Activated CD4-positive, alpha-beta memory T cell treated with anti-CD3 and anti-CD28 coated beads, Interleukin-2, amount 10 ng/mL, durations not matched to agents 7 days and 5 days (primary cell): ENCODE measurements at places on chromosomes 5 and 9.

DNA sequence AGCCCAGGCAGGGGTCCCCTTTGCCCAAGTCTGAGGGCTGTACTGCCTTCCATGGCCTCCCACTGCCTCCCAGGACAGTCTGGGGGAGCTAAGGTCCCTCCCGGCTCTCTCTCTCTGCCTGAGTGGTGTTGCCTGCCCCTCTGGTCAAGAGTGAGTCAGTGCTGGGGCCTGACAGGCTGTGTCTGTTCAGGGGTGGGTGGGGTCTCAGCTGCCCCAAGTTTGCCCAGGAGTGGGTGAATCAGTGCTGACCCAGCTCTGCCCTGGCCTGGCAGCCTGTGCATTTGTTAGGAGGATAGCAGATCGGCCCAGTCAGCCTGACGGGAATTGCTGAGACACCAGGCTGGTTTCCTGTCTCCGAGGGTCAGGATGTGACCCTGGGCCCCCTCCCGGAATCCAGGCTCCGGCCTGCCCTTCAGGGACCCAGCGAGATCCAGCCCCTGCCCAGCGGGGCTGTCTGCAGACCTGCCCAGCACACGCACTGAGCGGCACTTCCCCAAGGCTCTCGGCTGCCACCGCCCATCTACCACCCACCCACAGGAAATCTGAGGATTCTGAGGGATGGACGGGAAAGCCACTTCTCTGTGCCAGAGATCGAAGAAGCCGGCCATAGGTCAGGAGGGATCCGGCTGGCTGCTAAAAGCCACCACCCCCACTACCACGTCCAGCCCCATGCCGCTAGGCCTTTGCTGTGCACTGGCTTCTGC is 15.9 kb downstream of the ENG start:
- no peaks in the 10 kb centered on the region for H3K36me3 ChIP-seq
- no peaks in the 10 kb centered on the region for H3K4me1 ChIP-seq
- no peak overlapping the region for H3K4me3 ChIP-seq
- H3K27me3 ChIP-seq = no peaks in the 10 kb centered on the region

- no peaks in the 10 kb centered on the region for H3K36me3 ChIP-seq
- peaks cover 19% of the 10 kb centered on the region for H3K27me3 ChIP-seq
- DNase-seq = no peak
- no peak overlapping the region for H3K4me3 ChIP-seq
- H3K4me1 ChIP-seq = no peaks in the 10 kb centered on the region
Measured at GRCh38 chr9:92781899-92782298, 17.3 kb upstream of the BICD2 start.

DNA sequence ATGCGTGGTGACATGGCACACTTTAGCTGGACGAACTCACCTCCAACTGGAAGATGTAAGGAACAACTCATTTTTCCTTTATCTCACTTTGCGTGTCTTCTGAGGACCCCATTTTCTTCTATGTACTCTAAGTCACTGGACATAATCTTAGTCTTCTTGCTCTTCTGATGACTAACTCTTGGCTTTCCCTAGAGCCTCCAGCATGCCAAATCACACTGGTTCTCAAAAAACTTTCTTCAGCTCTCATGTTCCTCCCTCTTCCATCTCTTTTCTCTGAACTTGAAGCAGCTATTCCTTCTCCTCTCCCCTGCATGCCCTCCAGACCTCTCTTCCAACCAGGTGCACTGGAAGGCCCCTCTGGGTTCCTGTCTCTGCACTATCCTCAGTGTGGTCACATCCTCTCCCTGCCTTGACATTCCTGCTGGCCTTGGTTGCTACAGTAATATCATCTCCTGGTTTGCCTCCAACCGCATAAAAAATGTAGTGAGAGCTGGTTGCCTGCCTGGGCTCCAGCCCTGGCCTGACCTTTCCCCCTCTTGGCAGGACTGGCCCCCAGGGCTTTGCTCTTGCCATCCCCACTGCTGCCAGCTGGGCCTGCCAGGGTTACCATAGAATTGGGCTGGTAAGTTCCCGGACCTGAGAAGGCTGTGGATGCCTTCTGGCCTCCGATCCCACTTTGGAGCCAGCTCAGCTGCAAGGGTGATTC is 44.8 kb upstream of the BNC2 start:
- no peak overlapping the region for H3K27ac ChIP-seq
- no peaks in the 10 kb centered on the region for H3K27me3 ChIP-seq
- H3K4me3 ChIP-seq = no peak overlapping the region

DNA sequence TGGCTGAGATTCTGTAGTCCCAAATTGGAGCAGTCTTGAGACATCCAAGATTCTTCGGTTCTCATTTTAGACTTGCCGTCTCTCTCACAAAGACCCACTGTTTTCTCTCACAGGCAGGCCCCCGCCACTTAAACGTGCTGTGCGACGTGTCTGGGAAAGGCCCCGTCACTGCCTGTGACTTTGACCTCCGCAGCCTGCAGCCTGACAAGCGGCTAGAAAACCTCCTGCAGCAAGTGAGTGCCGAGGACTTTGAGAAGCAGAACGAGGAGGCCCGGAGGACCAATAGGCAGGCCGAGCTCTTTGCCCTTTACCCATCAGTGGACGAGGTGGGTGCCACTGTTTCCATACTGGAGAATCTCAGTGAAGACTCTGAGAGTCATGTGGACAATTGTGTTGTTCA is 97.2 kb downstream of the DOCK8 start:
- no peak for DNase-seq
- peaks cover 76% of the 10 kb centered on the region for H3K36me3 ChIP-seq
- no peaks in the 10 kb centered on the region for H3K4me1 ChIP-seq
- no peak overlapping the region for H3K4me3 ChIP-seq
- H3K27me3 ChIP-seq = no peaks in the 10 kb centered on the region
- no peak overlapping the region for H3K27ac ChIP-seq

- peaks cover 1% of the 10 kb centered on the region for H3K27me3 ChIP-seq
- no peak overlapping the region for H3K27ac ChIP-seq
- no peak for DNase-seq
- no peak overlapping the region for H3K4me3 ChIP-seq
Measured at GRCh38 chr9:3036333-3036700, 192.4 kb upstream of the PUM3 start.

GRCh38 chr5:6718718-6719117 is 5.5 kb downstream of the TENT4A start:
- no peak overlapping the region for H3K4me3 ChIP-seq
- H3K27me3 ChIP-seq = no peaks in the 10 kb centered on the region
- no peak overlapping the region for H3K27ac ChIP-seq
- H3K36me3 ChIP-seq = peaks cover 43% of the 10 kb centered on the region

DNA sequence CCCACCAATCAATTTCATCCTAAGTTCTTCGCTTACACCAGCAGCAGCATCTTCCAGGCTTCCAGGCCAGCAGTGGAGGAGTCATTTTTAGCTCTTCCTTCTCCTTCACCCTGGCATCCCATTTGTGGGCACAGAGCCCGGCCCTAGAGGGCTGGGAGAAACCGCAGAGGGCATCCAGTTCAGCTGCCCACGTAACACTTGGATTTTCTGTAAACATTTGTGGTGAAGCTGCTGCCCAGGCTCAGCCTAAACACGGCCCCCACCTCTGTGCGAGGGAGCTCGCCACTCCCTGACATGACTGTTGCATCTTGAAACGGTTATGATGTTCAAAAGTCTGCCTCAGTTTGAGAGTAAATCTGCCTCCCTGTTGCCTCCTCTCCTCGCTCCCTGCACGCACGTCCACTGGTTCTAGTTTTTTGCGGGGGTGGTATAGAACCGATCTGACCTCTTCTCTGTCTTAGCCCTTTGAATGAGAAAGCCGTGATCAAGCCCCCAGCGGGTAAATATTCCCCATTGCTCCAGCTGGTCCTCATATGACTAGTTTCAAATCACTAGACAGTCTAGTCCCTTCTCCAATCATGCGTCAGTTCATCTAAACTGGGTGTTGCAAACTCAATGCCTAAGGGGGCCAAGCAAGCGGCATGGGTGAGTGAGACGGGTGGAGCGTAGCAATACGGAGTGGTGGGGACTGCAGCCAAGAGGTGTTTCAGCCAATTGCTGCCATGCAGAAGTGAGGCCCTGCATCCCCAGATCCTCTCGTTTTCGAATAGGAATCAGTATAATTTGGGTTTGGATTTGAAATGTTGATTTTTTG is 34.9 kb upstream of the N4BP3 start:
- H3K36me3 ChIP-seq = no peaks in the 10 kb centered on the region
- peaks cover 18% of the 10 kb centered on the region for H3K27me3 ChIP-seq
- DNase-seq = no peak
- H3K27ac ChIP-seq = no peak overlapping the region
- H3K4me1 ChIP-seq = peaks cover 6% of the 10 kb centered on the region

DNA sequence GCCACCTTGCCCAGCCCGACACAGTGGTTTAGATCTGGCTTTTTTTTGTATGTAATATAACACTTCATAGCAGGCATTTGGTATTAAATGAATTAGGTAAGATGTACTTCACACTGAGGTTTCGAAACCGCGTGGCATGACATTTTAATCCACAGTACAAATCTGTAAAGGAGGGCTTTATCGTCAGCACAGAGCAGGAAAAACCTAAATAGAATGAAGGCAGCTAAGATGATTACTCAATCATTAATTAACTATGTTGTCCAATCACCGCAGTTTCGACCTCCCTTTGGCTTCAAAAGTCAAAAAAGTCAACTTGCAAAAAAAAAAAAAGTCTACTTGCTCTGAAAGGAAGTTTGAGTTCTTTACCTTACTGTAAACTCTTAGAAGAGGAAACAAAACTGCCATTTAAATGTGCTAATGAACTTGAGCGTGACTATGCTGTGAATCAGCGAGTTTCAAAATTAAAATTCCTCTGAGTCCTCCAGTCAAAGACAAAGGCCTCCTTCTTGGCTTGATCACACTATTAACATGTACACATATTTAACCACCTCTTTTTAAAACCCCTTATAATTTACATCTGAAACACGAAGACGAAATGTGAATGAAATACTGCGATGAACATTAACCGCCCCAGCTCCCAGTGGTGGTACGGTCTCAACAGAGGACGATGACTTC is 698 bp upstream of the SEC24A start:
- peak overlapping the region; percentile 94 for H3K27ac ChIP-seq
- peak overlapping the region; percentile 86 for H3K4me3 ChIP-seq
- H3K4me1 ChIP-seq = peaks cover 30% of the 10 kb centered on the region
- no peaks in the 10 kb centered on the region for H3K27me3 ChIP-seq
- peak; percentile 31 for DNase-seq

DNA sequence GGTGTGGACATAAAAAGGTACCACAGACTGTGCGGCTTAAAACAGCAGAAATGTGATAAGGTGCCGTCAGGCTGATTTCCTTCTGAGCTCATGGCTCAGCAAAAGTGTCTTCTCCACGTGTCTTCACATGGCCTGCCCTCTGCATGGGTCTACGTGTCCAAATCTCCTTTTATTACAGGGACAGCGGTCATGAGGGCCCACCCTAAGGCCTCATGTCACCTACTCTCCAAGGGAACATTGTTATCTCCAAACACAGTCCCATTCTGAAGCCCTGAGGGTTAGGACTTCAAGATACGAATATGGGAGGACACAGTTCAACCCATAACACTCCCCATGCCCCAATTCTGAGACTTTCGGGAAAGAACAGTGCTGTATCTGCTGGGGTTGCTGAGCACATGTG is 35.2 kb downstream of the COL23A1 start:
- no peak overlapping the region for H3K27ac ChIP-seq
- H3K27me3 ChIP-seq = peaks cover 4% of the 10 kb centered on the region
- H3K4me3 ChIP-seq = no peak overlapping the region
- DNase-seq = no peak

- H3K4me1 ChIP-seq = no peaks in the 10 kb centered on the region
- no peak for DNase-seq
- H3K27me3 ChIP-seq = peaks cover 6% of the 10 kb centered on the region
- H3K4me3 ChIP-seq = no peak overlapping the region
- no peaks in the 10 kb centered on the region for H3K36me3 ChIP-seq
- no peak overlapping the region for H3K27ac ChIP-seq
Measured at GRCh38 chr5:59246145-59246869, 647.2 kb downstream of the PDE4D start.

DNA sequence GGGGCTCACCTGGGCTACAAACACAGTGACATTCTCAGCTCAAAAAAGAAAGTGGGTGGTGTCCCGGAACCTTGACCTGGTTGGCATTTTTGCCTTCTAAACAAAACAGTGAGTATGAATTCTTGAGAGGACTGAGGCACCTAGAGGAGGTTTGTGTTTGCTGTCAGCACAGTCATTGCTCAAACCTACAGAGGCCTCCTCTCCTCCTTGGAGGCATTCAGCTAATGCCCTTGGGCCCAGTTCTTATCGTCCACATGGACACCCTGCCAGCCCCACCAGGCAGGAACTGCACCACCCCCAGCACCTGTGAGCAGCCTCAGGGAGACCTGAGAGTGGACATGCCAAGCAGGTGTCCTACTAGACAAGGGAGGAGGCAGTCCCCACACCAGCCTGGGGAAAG is 156.7 kb downstream of the SYK start:
- H3K4me1 ChIP-seq = peaks cover 3% of the 10 kb centered on the region
- H3K27me3 ChIP-seq = peaks cover 16% of the 10 kb centered on the region
- H3K27ac ChIP-seq = no peak overlapping the region
- no peak overlapping the region for H3K4me3 ChIP-seq

DNA sequence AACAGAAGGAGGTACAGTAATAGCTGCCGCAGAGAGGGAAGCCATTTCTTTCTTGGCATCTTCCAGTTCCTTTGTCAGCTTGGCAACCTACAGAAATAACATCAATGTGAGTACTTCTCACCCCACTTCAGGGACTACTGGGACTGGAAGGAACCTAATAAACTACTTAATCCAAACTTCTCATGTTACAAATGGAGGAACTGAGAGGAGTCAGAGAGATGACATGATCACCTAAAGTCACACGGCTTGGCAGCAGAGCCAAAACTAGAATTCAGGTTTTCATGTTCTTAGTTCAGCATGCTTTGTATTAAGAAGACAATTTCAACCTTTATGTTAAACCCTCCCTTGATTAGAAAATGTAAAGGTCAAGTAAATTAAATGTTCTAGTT is 44.7 kb downstream of the DIAPH1 start:
- H3K36me3 ChIP-seq = peaks cover 74% of the 10 kb centered on the region
- DNase-seq = no peak
- H3K4me3 ChIP-seq = no peak overlapping the region
- H3K27me3 ChIP-seq = no peaks in the 10 kb centered on the region

GRCh38 chr9:92180669-92181181 is 65.5 kb upstream of the SPTLC1 start:
- H3K27me3 ChIP-seq = peaks cover 15% of the 10 kb centered on the region
- H3K36me3 ChIP-seq = no peaks in the 10 kb centered on the region
- no peak overlapping the region for H3K4me3 ChIP-seq

GRCh38 chr5:9194509-9194908 is 351.4 kb downstream of the SEMA5A start:
- no peaks in the 10 kb centered on the region for H3K36me3 ChIP-seq
- H3K27me3 ChIP-seq = no peaks in the 10 kb centered on the region
- no peaks in the 10 kb centered on the region for H3K4me1 ChIP-seq
